ENCODE measurements at places on chromosomes 6 and 20.

DNA sequence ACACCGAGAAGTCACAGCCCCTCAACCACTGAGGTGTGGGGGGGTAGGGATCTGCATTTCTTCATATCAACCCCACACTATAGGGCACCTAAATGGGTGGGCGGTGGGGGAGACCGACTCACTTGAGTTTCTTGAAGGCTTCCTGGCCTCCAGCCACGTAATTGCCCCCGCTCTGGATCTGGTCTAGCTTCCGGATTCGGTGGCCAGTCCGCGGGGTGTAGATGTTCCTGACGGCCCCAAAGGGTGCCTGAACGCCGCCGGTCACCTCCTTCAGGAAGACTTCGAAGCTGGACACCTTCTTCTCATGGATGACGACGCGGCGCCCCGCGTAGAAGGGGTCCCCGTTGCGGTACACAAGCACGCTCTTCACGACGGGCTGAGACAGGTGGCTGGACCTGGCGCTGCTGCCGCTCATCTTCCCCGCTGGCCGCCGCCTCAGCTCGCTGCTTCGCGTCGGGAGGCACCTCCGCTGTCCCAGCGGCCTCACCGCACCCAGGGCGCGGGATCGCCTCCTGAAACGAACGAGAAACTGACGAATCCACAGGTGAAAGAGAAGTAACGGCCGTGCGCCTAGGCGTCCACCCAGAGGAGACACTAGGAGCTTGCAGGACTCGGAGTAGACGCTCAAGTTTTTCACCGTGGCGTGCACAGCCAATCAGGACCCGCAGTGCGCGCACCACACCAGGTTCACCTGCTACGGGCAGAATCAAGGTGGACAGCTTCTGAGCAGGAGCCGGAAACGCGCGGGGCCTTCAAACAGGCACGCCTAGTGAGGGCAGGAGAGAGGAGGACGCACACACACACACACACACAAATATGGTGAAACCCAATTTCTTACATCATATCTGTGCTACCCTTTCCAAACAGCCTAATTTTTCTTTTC is at the start of gene DCDC2:
Gene DCDC2, minus strand, starts transcription at position 724 of the 883 bp plus-strand sequence. Its CDS starts 309 bp downstream, at position 415.
- peak; percentile 27 for DNase-seq

GRCh38 chr20:699811-700338 is 24.3 kb upstream of the SCRT2 start:
- no peak for DNase-seq

- no peak for DNase-seq
Measured at GRCh38 chr6:31037682-31038081, 27.4 kb downstream of the MUC22 start.

DNA sequence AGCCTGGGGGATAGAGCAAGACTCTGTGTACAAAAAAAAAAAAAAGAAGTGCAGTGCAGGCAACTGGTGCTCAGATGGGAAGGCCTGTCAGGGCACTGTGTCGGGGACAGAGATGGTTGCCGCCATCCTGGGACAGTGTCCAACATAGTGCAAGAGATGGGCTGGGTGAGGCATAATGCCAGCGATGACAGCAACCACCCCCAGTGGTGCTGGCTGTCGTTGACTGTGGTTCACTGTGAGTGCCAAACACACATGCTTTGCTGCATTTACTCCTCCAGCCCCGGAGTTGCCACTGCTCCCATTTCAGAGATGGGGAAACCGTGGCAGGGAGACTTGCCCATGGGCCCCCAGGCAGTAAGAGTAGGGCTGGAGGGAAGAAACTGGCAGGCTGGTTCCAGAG is 5.2 kb upstream of the C20orf203 start:
- no peak for DNase-seq

DNA sequence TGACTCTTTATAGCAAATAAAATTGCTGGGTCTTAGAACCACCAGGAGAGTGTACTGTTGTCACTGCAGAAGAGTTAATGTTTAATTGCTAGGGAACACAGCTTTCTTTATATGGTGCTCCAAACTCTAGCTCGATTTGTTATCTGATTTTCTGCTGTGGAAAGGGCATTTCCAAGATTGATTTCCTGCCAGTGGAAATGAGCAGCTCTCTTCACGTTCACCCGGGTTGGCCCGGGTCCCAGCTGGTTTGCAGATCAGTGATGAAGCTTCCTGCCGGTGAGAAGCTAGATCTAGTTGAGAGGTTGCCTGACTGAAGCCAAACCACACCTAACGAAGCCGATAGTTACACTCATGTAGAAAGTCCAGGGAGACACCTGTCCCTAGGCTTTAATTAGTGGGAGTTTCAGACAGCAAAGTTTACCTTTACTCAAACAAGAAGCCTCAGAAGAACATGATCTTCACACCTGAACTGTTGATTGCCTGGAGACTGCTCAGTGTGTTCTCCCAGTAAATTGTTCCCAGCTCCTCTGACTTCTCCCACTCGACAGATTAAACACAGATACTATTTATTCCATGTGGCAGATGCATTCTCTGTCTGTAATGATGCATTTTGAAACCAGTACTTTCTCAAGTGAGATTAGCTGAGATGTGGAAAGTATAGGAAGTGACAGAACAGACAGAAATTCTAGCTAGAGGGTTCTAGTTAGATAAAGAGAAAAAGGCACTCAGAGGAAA is 27.8 kb downstream of the PAQR8 start:
- DNase-seq: peak; percentile 58

DNA sequence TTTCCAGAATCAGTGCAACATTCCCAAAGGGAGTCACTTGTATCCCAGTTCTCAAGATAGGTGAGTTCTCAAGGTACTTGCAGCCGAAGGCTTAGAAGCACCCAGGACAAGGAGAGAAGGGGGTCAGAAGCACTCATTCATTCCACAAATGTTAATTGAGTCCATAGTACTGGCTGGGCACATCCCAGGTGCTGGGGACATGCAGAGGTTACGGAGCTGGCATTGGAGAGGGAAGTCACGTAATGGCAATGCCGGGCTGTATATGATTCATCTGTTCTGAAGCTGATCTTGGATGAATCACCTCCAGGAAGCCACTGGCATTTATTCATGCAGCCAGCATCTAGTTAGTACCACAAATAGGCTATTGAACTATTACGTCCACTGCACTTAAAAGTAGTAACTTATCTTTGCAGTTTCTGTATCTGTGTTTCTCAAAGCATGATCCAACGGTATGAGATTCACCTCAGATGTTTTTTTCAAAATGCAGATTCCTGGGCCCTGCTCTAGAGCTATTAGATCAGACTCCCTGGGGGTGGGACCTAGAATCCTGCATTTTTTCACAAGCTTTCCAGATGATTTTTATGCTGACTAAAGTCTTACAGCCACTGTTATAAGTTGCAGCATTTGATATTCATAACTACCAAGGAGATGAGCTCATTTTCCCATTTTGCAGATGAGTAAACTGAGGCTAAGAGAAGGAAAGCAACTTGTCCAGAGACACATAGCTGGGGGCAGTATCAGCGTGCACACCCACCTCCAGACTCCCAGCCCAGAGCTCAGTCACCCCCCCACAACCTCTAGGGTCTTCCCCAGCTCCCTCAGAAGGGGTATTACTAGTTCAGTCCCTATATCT is 44.1 kb upstream of the ID1 start:
- DNase-seq: no peak

- DNase-seq: no peak
Measured at GRCh38 chr6:5125152-5126006, 40.2 kb downstream of the PPP1R3G start.

DNA sequence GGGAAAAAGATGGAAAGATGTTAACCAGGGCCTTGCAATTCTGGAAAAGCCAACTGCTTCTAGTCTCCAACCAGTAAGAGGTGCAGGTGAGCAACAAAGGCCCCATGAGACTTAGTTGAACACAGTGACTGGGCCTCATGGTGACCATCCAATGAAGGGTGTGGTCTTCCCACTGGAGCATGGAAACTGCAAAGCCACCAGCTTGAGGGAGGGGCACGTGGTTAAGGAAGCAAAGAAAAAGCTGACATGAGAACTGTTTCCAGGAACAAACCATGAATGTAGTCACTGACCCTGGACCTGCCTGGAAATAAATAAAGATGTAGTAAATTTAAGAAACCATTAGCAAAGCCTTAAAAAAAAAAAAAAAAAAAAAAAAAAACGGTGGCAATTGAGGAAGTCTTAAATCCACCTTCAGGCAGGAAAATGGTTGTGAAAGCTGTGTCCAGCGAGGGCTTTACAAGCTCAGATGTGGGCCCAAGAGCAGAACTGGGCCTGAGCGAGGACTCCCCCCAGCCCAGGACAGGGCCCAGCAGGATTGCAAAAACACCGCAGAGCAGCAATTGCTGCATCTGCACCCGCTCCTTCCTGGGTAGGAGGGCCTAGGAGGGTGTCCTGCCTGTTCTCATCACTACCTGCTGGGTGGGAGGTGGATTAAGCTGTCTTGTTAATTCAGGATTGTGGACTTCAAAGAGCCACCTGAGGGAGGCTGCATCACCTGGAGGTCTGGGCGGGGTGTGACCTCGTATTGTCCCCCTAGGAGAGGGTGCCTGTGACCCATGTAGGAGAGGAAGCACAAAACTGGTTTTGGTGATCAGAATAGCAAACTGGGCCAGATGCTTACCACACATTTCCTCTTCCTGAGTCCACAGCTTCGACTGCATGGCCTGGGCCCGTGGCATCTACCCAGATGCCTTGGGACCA is 10.3 kb downstream of the GFRA4 start:
- DNase-seq: no peak

DNA sequence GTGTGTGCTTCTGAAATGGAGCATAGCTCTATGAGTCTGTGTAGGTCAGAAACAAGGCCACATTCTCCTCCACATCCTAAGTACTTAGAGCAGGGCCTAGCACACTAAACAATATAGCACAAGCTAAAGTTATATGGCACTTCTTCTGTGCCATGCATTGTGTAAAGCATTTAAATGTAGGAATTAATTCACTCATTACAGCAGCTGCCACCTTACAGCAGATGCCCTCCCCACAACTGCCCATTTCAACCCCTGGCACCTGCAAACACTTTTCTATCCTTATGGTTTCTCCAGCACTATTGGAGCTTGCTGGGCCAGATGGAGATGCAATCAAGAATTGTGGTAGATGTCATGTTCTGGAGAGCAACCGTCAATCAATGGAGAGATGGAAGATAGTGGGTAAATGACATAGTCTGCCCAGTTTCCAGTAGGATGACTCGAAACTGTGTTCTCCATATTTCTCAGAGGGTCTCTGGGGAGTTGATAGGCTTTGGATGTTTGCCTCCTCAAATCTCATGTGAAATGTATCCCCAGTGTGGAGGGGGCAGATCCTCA is 373.7 kb downstream of the DOK5 start:
- no peak for DNase-seq

GRCh38 chr6:11975353-11975977 is 36.6 kb upstream of the HIVEP1 start:
- no peak for DNase-seq

GRCh38 chr6:148800536-148800935 is 53.7 kb downstream of the UST start:
- DNase-seq: no peak

- DNase-seq: peak; percentile 76
Measured at GRCh38 chr6:46170357-46171289, at the start of gene ENPP5. ENPP5 (minus strand) TSS chr6:46170980; CDS start chr6:46168262, 2,718 bp downstream.

GRCh38 chr6:99185525-99185924 is 163.9 kb downstream of the FAXC start:
- no peak for DNase-seq

DNA sequence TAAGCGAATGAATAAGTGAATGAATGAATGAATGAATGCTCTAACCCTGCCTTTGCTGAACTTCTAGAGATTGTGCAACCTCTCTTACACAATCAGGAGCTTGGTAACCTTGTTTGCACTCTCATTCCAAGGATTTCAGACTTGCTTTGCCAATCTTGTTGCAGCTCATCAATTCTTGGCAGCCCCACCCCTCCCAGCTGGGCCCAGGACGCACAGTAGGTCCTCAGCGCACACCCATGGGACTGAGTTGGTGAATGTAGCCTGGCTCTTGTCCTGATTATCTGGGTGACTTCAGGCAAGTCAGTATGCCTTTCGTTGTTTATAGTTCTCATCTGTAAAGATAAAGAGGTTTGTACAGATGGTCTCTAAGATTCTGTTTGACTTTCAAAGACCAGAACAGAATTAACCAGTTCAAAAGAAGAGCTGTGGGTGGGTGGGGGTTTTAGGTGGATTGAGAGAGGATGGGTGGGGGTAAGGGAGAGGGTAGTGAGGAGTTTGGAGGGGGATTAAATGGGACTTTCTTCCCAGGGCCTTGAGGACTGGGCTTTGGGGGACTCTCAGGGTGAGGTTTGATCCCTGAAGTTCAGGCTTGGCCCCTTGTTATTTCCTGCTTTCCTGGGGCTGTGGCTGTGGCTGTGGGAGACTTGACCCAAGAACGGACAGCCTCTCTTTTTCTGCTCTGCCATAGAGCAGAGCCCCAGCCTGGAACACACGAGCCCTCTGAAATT is 33.2 kb downstream of the VEGFA start:
- DNase-seq: no peak
